Dermis microvascular lymphatic vessel endothelial cell (primary cell): ENCODE measurements at places on chromosomes 7 and 10. TPM values are rescaled to one million over a fixed set of nuclear protein-coding genes. Genes with fewer than 3 reads are reported as not detected.

GRCh38 chr7:585229-585711 is 65.6 kb upstream of the PDGFA start:
- no peak for DNase-seq

- no peak for DNase-seq
Observed at GRCh38 chr7:103879411-103879810, 110.0 kb downstream of the RELN start.

EPO gene
- total RNA-seq = not detected in 2 replicates

- DNase-seq = no peak
Observed at GRCh38 chr7:108063520-108063933, 60.6 kb upstream of the LAMB1 start.

DNA sequence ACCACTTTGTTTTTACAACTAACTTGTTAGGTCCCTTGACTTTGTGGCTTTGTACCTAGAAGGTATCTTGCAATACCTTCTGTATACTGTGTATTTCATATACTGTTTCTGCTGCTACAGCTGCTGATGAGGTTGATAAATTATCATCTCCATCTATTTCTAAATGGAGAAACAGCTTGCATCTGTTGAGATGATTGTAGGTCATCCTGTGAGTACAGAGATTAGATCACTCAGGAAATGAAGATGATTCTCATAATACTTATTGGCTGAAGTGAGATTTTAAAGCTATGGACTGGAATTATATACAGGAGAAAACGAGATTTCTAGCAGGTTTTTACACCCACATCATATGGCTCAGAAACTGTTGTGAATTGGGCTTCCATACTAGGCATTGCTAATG is 280.5 kb downstream of the KCND2 start:
- no peak for DNase-seq

BMPER gene
- 0.13 and 4.9 TPM in 2 replicates for total RNA-seq

DNA sequence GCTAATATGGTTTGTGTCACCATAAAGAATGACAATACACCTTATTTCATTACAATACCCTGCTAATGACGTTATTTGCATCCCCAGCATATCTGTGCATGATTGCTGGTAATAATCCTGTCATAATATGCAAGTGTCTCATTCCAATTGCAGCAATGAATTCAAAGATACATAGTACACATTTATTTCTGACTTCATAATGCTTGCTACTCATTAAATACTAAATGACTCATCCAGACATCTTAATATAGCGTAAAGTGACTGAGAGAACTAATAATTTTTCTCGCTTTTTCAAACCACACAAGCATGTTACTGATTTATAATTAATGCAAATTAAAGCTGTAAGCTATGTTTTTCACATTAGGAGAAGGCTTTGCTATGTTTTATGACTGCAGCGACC is 234.7 kb upstream of the MDFIC start:
- DNase-seq = no peak

TMEM254 gene
- 2.9 and 3.0 TPM in 2 replicates for total RNA-seq

- DNase-seq = no peak
Observed at GRCh38 chr7:47383072-47383471, 198.8 kb downstream of the TNS3 start.

GRCh38 chr10:117860823-117861222 is 185.9 kb downstream of the RAB11FIP2 start:
- peak; percentile 4 for DNase-seq

- DNase-seq = no peak
Observed at GRCh38 chr7:143514995-143515735, 37.5 kb downstream of the TAS2R41 start.

- DNase-seq = no peak
Observed at GRCh38 chr7:49333180-49333881, 409.0 kb downstream of the CDC14C start.

DNA sequence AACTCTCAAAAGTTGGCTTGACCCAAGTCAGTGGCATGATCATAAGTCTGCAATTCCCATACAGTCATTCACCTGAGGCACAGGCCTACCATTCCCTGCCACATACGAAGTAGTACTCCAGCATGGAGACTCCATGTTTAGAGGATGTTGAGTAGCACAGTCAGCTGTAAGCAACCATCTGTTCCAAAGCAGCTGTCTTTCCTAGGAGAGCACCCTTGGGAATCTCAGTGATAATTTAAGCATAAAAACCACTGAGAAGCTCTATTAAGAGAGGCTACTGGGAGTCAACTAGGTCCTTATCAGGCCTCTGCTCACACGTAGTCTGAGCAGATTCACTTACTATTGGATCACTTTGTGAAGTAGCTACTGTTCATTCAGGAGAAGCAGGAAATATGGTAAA is 61.6 kb upstream of the UNC5B start:
- no peak for DNase-seq

DNA sequence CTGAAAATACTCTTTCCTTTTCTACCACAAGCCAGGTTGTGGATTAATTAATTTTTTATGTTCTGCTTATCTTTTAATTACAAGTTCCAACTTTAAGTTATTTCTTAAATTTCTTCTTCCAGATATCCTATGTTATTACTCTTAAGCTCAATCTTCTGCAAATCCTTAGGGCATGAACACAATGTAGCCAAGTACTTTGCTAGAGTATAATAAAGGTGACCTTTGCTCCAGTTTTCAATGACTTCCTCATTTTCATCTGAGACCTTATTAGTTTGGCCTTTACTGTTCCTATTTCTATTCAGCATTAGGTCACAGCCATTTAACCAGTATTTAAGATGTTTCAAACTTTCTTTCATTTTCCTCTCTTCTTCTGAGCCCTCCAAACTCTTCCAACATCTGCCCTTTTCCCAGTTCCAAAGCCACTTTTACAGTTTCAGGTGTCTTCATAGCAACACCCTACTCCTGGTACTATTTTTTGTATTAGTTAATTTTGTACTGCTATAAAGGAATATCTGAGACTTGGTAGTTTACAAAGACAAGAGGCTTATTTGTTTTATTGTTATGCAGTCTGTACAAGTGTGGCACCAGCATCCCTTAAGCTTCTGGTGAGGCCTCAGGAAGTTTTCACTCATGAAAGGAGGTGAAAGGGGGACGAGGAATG is 886.2 kb upstream of the GHITM start:
- DNase-seq = no peak

DNA sequence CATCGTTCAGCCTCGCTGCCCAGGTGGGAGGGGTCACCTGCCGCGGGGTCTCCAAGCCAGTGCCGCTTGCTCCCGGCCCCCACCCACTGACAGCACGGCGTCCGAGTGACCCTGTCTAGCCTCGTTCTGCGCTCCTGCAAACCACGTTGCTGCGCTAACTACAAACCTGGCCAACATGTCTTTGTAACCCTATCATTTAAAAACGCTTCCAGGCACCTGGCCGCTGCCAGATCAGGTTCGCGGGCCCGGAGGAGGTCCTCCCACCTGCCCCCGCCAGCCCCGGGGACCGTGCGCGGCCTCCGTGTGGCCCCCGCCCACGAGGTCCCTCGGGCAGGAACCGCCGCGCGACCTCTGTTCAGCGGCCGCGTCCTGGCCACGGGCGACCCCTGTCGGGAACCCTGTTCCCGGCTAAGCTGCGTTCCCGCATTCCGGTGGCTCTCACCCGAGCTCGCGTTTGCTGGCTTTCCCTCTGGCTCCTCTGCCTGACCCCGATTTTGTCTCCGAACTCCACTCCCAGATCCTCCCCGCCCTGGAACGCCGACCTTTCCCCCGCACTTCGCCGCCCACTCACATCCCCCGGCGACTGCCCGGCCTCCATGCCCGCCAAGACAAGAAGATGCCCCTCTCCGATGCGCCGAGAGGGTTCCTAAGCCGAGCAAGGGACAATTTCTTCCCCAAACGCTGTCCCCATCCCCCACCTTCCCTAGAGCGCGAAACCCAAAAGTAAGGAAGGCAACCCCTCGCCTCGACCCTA is 2.4 kb downstream of the SFMBT2 start:
- DNase-seq = peak; percentile 22

MYL7 gene
- total RNA-seq = not detected in 2 replicates

DNA sequence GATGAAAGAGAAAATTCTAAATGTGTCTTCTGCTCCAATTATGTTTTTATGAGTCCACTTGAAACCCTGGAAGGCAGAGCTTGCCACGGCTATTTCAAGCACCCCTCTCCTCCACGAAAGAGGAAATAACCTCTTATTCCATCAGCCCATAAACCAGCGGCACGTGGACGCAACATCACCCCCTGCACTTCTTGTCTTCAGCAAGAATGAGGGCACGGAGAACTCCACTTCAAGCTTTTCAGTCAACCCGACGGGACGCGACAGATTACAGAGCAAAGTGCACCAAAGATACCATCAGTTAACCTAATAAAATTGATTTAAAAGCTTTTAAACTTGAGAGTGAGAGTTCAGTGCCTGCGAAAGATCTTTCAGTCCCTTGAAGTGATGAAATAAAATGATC is 406.3 kb downstream of the GALNT17 start:
- DNase-seq = no peak

DNA sequence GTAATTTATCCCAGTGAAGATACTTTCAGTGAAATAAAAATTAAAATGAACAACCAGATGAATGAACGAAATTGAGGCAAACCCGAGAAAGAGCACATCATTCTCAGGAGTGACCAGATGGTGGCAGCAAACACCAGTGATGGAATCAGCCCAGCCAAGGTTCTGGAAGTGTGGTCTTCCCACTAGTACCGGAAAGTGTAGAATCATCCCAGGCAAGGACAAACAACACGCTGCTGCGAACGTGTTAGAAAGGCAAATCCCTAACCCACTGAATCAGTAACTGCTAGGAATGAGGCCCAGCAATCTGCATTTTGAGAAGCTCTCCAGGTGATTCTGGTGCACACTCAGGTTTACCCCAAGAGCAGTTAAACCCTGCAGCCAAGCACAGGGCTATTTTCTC is 15.5 kb upstream of the SLC18A3 start:
- peak; percentile 71 for DNase-seq

- peak; percentile 79 for DNase-seq
Observed at GRCh38 chr7:158649279-158649678, 55.3 kb downstream of the NCAPG2 start.

DNA sequence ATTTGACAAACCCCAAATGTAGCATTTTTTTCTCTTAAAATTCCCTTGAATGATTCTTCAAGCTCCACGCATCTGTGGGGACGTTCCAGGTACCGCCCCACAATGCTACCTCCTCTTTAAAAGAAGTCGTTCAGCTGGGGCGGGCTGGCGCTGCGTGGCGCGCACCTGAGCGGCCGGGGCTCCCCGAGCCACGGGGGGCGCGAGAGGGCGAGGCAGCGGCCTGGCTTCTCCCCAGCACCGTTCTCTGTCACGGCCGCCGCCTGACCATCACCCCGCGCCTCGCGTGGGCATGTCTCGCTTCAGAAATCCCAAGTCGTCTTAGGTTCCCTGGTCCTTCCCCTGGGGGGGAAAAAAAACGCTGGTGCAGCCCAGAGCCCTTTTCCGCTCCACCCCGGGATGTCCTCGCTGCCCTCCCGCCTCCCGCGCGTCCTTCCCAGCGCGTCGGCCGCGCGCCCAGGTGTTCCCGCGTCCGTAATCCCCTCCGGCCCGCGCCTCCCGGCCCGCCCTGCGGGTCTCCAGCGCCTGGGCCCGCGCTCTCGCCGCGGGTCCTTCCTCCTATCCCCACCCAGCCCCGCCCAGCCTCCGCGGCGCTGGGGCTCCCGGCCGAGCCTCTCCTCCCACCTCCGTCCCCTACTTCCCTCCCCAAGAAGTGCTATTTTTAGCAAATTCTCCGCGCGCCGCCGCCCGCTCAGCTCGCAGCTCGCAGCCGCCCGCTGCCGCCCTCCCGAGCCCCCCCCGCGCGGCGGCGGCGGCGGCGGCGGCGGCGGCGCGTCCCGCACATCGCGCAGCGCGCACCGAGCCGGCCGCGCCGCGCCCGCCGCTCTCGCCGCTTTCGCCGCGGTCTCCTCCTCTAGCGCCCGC is 58.7 kb upstream of the PRPS1L1 start:
- DNase-seq = no peak

DNA sequence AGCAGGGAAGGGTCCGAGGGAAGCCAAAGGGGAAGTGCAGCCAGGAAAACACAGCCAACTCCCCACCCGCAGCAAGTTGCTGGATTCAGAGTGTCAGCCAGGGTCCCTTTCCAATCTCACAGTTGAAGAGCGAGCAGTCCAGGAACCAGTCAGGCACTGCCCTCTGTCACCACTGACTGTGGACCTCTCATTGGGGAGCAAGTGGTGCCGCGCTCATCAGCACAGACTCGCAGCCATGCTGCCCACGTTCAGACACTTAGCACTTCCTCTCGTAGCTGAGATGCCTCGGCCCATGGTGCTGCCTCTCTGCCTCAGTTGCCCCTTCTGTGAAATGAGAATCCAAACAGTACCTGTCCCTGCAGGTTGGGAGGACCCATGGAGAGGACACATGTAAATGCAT is 123.6 kb upstream of the CHST15 start:
- DNase-seq = no peak

- peak; percentile 79 for DNase-seq
Observed at GRCh38 chr10:83724471-83725241, 414.7 kb upstream of the GHITM start.

- no peak for DNase-seq
Observed at GRCh38 chr7:77989981-77990566, 191.5 kb downstream of the PHTF2 start.

DNA sequence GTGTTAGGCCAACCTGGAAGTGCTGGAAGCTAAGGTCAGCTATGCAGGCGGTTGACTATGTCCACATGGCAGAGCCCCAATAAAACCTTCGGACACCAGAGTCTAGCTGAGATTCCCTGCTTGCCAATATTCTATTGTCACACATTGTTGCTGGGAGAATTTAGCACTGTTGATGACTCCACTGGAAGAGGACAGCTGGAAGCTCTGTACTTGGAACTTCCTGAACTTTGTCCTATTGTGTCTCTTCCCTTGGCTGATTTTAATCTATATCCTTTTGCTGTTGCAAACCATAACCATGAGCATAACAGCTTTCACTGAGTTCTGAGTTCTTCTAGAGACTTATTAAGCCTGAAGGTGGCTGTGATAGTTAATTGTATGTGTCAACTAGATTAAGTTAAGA is 12.0 kb downstream of the XRCC2 start:
- DNase-seq = peak; percentile 96

SPDYE2B gene
- total RNA-seq = not detected in 2 replicates

DNA sequence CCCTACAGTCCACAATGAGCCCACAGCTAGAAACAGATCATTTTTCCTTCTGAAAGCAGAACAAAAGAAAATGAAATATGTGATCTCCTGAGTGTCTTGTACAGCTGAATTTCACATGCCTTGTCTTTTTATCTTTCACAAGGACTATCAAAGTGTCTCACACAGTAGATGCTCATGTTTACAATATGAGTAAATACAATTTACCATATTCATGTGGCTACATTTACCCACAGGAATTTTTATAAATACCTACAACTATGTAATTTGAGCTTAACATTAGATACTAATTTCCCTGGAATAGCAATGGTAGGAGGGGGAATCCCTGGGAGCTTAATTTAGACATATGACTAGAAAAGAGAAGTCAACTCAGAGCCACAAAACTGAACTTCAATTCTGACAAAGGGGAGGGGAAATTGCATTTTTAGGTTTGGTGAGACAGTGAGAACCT is 186.2 kb downstream of the MACC1 start:
- DNase-seq = no peak

DNA sequence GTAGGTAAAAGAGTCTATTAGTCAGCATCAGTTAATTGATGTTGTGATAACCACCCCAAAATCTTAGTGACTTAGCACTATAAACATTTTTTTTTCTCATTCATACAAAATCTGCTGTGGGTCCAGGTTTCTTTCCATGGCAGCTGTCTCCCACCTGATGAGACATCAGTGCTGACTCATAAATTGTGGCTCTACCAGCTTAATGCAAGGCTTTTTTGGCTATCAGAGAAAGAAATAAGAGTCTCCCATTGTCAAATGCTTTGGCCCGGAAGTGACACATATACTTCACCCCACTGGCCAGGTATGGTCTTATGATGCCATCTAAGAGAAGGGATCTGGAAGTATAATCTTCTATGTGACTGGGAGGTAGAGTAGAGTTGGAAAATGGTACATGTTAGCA is 14.5 kb downstream of the DNAJB9 start:
- DNase-seq = no peak

WNT8B gene
- total RNA-seq = under 0.01 TPM in 1 of 2 replicates, not detected in the other

- DNase-seq = no peak
Observed at GRCh38 chr10:11899067-11899876, 76.1 kb downstream of the PROSER2 start.
